Stimulated activated CD4-positive, alpha-beta T cell treated with anti-CD3 and anti-CD28 coated beads, Interleukin-15, amount 100 ng/mL, for 48 hours (primary cell): ENCODE measurements at places on chromosomes 11 and 22.

GRCh38 chr22:45775062-45775461 lies 103.4 kb downstream of the ATXN10 start:
- DNase-seq = no peak

DNA sequence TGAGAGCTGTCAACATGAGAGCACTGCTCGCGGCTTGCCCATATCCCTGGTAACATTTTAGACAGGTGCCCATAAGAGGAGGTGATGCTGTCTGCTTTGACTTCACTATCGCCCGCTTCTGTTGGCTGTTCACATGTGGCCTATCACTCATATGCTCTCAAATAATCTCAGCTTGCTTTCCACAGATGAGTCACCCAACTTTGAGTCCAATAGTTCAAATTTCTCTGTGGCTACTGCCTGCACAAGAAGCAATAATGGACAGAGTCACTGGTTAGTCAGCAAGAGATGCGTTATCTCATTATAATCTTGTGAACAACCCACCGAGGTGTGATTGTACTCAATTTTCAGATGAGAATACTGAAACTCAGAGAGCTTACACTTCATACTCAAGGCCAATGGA lies 1714.1 kb downstream of the LRRC4C start:
- DNase-seq = no peak

GRCh38 chr22:47776329-47776728 lies 1013.9 kb downstream of the TBC1D22A start:
- no peak for DNase-seq

DNA sequence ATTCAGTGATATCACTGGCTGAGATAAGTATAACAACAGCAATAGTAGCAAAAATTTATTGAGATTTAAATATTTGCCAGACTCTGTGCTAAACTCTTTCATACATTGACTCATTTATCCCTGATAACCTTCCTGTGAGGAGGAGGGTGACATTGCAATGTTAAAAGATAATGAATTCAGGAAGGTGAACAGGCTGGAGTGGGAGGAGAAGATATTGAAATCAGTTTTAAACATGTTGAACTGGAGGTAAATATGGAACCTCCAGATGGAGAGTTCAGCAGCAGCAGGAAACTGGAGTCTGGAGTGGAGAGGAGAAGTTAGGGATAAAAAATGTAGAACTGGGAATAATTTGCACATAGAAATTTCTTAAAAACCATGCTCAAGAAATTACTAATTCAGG lies 142.0 kb upstream of the FAT3 start:
- no peak for DNase-seq

GRCh38 chr11:67608486-67608885 lies 1.8 kb downstream of the NDUFV1 start:
- no peak for DNase-seq

- DNase-seq = no peak
Measured at GRCh38 chr22:42544686-42545085, 9.1 kb upstream of the SERHL2 start.

DNA sequence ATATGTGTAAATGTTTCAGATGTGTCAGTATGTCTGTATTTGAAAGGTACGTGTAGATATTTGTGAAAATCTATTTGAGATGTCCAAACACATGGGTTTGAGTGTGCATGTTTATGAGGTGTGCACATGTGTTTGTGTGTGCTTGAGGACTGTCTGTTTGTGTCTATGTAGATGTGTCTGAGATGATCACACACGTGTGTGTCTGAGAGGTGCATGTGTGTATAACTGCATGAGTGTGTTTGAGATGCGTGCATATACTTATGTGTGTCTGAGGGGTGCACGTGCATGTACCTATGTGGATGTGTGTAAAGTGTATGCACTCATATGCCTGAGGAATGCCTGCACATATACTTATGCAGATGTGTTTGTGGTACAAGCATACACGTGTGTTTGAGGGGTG lies 584.4 kb downstream of the BUD13 start:
- no peak for DNase-seq

DNA sequence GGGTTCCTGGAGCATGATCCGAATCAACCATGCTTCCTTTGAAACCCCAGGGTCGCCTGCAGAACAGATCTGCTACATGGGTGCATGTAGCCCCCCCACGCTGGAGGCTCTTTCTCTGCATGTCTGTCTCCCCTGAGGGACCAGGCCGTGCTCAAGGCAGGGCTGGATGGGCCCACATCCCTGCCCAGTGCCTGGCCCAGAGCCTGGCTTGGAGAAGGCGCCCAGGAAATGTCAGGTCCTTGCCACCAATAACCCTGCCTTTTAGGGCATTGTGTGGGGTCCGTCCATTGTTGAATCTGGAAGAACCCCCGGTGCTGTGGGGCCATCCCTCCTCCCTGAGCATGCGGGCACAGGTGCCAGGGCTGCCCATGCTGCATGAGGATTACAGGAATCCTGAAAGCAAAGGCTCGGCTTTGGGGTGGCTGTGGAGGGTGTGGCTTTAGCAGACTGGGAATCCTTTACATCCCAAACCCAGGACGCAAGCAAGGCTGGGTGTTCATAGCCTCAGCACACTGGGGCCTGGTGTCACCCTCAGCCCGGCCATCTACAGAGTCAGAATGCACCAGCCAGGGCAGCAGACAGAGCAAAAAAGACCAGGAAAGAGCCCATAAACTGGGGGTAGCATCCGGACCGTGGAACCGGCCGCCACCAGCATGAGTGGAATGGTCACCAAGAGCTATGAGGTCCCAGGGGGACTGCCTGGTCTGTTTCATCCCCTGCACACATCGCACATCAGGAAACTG lies 48.2 kb downstream of the RTL6 start:
- DNase-seq = no peak

- no peak for DNase-seq
Measured at GRCh38 chr11:124499711-124500110, 43.7 kb downstream of the OR8B12 start.

- DNase-seq = no peak
Measured at GRCh38 chr11:108891909-108892511, 227.1 kb downstream of the DDX10 start.

DNA sequence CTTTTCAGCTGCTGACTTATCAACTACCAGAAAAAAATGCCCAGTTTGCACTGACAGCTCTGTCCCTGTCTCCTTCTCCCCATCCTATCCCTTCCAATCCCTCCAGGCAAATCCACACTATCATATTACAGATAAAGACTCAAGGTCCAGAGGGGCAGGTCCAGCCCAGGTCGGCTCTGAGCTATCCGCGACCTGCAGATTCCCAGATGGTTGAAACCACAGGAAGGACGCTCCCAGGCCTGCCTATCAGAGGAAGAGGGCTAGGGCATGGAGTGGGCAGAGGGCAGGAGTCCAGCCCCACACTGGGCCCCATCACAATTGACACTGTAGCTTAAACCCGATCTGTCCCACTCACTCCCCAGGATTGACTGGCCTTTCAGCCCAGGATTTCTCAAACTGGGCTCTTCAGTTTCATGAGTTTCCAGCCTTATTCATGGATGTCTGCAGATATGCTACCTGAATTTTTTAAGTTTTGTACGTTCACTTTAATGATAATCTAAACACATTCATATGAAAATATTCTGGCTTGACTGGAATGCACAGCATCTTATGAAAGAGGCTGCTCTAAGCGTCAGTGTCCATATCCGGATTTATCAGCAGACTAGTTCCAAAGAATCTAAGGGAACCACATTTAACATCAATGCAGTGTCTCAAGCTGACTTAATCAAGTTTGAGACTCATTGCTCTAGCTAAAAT lies 16.4 kb upstream of the FCHSD2 start:
- DNase-seq = no peak

- no peak for DNase-seq
Measured at GRCh38 chr11:35218956-35219355, 80.0 kb downstream of the CD44 start.

GRCh38 chr11:23263466-23263865 lies 403.2 kb upstream of the CCDC179 start:
- no peak for DNase-seq

- DNase-seq = no peak
Measured at GRCh38 chr11:16749666-16750065, 11.2 kb downstream of the C11orf58 start.

DNA sequence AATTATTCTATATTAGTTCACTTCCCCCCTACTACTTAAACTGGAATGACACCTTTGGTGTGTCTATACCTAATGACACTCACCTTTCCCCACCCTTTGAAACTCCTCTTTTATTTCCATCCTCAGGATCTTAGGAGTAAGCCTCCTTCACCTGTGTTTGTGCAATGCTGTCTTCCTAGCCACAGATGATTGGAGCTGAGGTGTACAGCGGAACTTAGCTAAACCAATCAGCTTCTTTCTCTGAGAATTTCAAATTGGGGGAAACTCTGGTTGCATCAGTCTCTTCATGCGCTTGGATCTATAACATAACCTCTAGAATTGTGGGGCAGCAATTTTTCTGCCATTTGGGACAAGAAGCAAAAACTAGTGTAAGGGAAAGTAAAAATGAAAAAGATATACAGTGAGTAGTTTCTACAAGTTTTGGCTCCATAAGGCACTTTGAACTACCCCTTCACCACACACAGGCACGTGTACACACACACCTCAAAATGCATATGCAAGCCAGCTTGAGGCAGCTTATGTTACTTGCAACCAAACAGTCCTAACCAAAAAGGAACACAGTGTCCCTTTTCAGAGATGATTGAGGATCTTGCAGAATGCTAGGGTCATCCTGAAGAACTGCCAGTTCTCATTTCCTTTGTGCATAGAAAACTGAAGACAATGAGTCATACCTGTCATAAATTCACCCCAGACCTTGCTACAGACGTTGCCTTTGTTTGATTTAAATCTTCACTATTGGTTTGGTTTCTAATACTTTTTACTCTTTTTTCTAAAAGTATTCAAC lies 36.0 kb upstream of the LDLRAD3 start:
- no peak for DNase-seq

GRCh38 chr11:126308271-126308671 lies 4.4 kb downstream of the DCPS start:
- DNase-seq = no peak

DNA sequence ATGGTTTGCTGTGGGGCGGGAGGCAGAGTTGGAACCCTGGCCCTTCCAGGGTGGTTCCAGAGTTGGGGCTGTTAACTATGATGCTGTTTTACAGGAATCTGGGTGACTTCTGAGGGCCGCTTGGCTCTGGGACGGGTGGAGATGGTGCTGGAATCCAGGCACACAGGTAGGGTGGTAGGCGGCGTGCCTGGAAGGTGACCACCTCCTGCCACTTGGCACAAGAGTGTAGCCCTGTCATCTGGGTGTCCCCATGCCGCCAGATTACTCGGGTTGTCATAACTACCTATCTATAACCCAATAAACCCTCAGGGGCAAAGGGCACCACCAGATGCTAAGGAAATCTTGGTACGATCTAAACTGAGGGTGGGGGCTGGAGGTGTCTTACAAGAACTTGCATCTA lies 1.3 kb downstream of the CARS1 start:
- DNase-seq = no peak

DNA sequence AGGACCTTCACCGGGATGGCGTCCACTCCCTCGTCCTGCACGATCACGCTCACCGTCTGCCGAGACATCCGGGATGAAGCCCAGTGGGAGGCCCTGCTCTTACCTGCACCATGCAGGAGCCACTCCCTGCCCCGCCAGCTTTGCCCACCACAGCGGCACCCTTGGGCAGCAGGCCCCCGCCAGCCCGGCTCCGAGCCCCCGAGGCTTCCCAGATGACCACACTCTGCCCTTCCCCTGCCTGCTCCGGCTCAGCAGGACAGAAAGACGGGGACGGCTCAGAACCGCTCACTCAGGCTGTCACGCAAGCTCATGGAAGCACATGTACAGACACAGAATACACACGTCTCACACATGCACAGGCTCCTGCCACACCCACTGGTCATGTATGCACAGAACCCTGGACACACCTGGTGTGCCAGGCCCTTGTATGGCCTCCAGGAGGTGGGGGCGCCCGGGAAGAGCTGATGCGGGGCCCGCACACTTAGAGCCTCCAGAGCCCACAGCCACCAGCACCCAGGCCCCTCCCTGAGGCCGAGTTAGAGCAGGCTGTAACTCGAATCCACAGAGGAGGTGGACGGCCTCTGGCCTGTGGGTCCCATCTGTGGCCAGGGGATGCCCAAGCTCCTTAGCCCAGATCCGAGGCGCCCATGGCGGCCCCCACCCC lies 8.9 kb upstream of the MAPK11 start:
- no peak for DNase-seq

GRCh38 chr11:65428578-65429067 lies 6.0 kb downstream of the NEAT1 start:
- no peak for DNase-seq

DNA sequence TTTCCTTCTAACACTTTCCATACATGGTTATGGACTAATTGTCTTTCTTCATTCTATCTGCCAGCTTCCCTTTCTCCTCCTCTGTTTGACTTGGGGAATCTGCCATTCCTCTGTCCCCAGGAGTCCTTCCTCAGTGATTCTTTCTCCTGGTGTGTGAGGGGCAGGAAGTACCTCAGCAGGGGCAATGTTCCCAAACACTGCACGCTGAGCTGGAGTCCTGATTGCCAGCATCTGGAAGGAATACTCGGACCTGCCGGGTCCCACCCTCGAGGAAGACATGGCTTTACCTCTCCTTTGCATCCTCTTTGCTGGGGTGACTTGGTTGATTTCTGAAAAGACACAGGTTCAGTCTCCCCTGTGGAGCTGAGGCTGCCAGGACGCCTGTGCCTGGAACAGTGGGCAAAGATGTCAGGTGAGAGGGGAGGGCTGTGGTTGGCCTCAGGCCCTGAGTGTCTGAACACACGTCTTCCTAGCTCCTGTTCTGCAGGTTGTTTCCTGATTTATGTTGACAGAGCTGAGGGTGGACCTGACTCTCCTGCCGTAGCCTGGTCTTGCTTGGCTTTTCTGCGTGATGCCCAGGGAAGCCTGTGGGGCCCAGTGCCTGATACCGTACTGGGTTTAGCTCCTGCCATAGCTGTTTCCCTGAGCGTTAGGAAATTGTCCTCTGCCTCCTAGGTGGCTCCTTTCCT lies 4.3 kb downstream of the COX8A start:
- no peak for DNase-seq

- DNase-seq = no peak
Measured at GRCh38 chr11:48018528-48019216, 38.3 kb downstream of the PTPRJ start.

GRCh38 chr11:44258190-44258489 lies 51.8 kb downstream of the ALX4 start:
- DNase-seq = no peak

DNA sequence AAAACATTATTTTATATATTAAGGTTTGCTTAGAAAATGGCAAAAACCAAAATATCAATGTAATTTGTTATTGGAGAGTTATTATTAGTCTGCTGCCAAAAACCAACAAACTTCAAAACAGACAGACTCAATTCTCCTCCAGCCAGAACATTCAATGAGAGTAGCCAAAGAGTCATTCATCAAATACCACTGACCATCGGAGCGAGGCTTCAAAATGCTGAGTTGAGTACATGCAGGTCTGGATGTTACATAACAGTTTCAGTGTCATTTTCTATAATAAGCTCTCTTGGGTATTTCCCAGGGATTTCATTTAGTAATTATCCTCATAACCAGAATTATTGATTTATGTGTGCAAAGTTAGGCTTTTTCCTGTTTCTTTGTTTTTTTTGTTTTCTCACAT lies 42.6 kb downstream of the CHST1 start:
- no peak for DNase-seq
